ENCODE measurements at places on chromosomes 6 and 20. TPM values are rescaled to one million over a fixed set of nuclear protein-coding genes. Genes with fewer than 3 reads are reported as not detected.

GRCh38 chr20:20690676-20691476 is 21.6 kb downstream of the RALGAPA2 start:
- DNase-seq, result no peak

DNA sequence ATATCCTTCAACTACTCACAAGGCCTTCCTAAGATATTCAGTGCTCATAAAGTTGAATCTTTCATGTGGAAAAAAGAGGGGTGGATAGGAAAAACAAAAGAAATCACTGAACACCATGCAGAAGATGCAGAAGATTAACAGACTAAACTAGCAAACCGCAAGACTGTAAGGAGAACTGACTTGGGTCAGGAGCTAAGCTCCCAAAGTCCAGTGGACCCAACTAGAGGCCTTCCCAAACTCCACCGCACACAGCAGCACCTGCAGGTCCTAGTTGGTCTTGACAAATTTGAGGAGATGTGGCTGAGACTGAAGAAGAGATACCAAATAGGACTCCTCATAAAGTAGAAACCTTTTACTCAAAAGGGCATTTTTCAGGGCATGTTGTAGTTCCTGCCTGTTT is 3.3 kb downstream of the RIPK1 start:
- no peak for DNase-seq

DNA sequence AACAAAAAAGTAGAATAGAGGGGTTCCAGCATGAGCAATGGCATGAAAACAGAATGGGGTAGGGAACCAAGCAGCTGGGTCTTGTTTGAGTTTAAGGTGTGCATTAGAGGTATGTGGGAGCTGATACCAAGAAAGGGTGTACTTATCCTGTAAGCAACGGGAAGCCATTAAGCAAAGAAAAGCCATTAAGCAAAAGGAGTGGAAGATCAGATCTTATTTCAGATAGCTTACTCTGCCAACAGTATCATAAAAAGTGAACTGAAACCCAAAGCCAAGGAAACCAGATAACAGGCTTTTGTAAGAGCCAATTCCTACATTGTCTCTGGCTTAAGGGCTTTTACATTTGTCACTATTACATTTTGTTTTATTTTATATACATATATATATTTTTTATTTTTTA is 21.3 kb upstream of the BEND6 start:
- DNase-seq, result no peak

- DNase-seq, result no peak
These were observed 132.1 kb downstream of the AIG1 start for GRCh38 chr6:143192766-143193165.

- DNase-seq, result no peak
These were observed 108.7 kb upstream of the MAP3K4 start for GRCh38 chr6:160882791-160883279.

DNA sequence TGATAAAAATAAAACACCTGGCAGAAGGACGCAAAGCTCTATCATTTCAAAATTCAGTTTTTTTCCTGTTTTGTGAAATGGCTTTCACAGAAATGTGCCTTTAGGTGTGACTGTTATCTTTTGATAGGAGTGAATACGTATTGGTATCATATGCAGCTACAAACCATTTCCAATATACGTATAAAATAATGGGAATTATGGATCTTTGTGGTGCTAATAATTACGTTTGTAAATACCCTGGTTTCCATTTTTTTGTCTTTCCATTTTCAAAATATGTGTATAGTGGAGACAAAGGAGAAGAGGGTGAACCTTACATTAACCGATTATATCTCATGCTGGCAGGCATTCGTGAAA is 108.7 kb upstream of the GMDS start:
- no peak for DNase-seq

DNA sequence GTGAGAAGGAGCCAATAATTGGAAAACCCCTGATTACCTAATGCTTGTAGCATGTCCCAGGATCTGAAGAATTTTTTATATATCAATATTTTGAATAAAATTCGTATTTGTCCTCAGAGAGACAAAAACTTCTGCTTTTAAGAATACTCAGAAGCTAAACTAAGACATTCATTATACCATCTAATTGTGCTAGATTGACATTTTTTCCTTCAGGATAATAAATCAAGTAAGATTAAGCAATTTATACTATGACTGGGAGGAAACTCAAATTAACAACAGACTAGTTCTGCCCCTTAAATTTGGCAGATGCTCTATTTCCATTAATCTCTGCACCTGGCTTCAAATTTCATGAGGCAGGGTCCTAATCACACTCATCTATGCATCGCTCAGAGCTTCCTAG is 291.4 kb downstream of the PLCB1 start:
- DNase-seq, result no peak

- peak; percentile 86 for DNase-seq
These were observed 681 bp downstream of the DIDO1 start for GRCh38 chr20:62925420-62926228.

GRCh38 chr6:160249671-160250070 is 8.9 kb downstream of the SLC22A2 start:
- no peak for DNase-seq

DNA sequence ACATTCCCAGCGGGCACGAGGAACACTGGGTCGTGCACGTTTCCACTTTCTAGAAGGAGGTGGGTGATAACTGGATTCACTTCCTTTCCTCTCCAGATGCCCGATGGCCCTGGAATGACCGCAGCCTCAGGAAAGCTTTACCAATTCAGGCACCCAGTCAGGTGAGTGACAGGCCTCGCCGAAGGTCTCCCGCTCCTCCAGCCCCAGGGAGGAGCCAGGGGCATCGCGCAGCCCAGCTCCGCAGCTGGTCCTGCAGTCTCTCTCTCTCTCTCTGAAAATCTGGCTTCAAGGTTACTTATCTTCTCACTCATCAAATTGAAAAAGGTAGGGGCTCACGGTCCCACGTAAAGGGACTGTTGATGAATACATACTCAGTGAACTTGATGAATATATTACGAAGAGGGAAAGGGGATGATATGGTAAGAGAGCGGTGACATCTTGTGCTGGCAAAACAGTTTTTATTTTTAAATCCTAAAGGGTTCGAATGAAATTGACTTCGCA is 891 bp downstream of the RIPPLY2 start:
- DNase-seq, result peak; percentile 73

- peak; percentile 87 for DNase-seq
These were observed at the start of gene SNPH for GRCh38 chr20:1266167-1266973. Gene SNPH, plus strand, starts transcription at chr20:1266294. Its CDS starts 29,946 bp downstream, at chr20:1296240.

The BMP2 gene
- total RNA-seq, result 1.8 TPM

The FUT9 gene
- not detected for total RNA-seq

The ZSCAN23 gene
- 7.4 TPM for total RNA-seq

The BPIFB1 gene
- total RNA-seq, result not detected

The MYH7B gene
- total RNA-seq, result 0.36 TPM

The EMILIN3 gene
- not detected for total RNA-seq

The ULBP1 gene
- 0.88 TPM for total RNA-seq

The FBXO5 gene
- total RNA-seq, result 8.5 TPM

The CYP39A1 gene
- 4.3 TPM for total RNA-seq

The RNASET2 gene
- 41.3 TPM for total RNA-seq
